ENCODE measurements at places on chromosomes 7 and 10.

- no peaks in the 10 kb centered on the region for H3K27me3 ChIP-seq
- no peaks in the 10 kb centered on the region for H3K36me3 ChIP-seq
- H3K27ac ChIP-seq = no peak overlapping the region
- peaks cover 3% of the 10 kb centered on the region for H3K4me1 ChIP-seq
Observed at GRCh38 chr10:18719811-18720210, 60.6 kb downstream of the ARL5B start.

DNA sequence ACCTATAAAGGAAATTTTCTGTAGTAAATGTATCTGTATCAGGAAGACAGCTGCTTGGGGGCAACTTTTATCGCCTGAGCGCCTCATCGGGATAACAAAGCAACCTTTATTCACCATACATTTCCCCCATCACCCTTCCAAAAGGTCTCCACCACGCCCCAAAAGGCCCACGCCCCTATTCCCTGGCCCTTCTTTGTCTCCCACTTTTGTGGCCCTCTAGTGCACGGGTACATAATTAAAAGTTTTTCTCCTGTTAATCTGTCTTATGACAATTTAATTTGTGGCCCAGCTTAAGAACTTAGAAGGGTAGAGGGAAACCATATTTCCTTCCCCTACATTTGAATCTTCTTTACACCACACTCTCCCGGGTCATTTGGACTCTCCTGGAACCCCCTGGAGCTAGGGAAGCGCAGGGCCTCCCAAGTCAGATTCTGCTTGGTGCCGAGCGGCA is 625 bp downstream of the RP9 start:
- DNase-seq = no peak
- peaks cover 8% of the 10 kb centered on the region for H3K4me1 ChIP-seq
- peak overlapping the region; percentile 99 for H3K4me3 ChIP-seq
- H3K27ac ChIP-seq = peak overlapping the region; percentile 47
- no peaks in the 10 kb centered on the region for H3K27me3 ChIP-seq

GRCh38 chr10:65346466-65346865 is 1579.4 kb upstream of the LRRTM3 start:
- no peak overlapping the region for H3K4me3 ChIP-seq
- no peak for DNase-seq
- H3K4me1 ChIP-seq = no peaks in the 10 kb centered on the region
- no peaks in the 10 kb centered on the region for H3K36me3 ChIP-seq

GRCh38 chr7:35246819-35247218 is 7.1 kb downstream of the TBX20 start:
- no peak overlapping the region for H3K4me3 ChIP-seq
- no peak for DNase-seq
- H3K27ac ChIP-seq = no peak overlapping the region
- no peaks in the 10 kb centered on the region for H3K36me3 ChIP-seq
- H3K27me3 ChIP-seq = peaks cover 94% of the 10 kb centered on the region

DNA sequence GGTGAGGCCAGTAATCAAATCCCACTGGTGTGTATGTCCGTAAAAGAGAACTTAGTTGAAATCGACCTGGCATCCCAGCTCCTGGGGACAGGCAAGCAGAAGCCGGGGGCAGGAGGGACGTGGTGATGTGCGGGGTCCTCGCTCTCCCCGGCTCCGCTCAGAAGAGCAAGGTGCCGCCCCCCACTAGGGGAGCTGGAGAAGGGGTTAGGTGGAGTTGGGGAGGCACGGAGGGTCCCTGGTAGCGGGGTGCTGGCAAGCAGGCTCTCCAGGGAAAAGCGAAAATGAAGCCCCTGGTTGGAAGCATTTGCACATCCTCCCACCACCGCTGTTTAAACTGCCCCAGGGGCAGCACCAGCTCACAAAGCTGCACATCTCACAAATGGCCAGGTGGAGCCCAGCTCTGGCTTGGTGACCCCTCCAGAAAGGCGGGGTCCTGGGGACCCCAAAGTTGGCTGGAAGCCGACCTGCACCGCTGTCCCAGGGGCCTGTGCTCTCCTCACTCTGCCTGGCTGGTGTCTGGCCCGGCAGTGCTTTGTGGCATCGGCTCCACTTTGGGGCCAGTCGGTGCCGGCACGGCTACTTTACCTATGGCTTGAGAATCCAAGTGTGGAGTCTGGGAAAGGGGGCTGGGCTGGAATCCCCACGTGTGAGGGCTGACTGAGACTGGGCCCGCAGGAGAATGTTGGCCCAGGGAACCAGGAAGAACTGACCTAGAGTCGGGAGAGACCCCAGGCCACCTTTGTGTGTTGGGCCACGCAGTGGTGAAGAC is 2.9 kb upstream of the CFAP46 start:
- peaks cover 15% of the 10 kb centered on the region for H3K27me3 ChIP-seq
- no peaks in the 10 kb centered on the region for H3K4me1 ChIP-seq
- no peak for DNase-seq
- H3K36me3 ChIP-seq = no peaks in the 10 kb centered on the region
- no peak overlapping the region for H3K27ac ChIP-seq

DNA sequence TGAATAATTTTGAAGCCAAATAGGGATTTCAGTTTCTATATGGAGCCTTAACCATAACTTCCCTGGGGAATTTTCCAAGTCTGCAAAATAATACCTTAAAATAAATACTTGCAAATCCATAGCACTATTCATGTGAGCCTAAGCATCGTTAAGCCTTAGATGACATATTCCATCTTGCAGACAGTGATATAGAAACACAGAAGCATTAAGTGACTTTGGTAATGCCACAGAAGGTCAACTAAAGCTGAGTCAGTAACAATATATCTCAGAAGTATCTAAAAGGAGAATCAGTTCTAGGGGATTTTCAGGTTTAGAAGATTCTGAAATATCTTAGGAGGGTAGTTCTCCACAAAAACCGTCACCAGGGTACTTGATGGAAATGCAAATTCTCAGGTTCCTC is 163.4 kb upstream of the COL1A2 start:
- peaks cover 3% of the 10 kb centered on the region for H3K4me1 ChIP-seq
- H3K27ac ChIP-seq = no peak overlapping the region
- DNase-seq = no peak
- no peak overlapping the region for H3K4me3 ChIP-seq

DNA sequence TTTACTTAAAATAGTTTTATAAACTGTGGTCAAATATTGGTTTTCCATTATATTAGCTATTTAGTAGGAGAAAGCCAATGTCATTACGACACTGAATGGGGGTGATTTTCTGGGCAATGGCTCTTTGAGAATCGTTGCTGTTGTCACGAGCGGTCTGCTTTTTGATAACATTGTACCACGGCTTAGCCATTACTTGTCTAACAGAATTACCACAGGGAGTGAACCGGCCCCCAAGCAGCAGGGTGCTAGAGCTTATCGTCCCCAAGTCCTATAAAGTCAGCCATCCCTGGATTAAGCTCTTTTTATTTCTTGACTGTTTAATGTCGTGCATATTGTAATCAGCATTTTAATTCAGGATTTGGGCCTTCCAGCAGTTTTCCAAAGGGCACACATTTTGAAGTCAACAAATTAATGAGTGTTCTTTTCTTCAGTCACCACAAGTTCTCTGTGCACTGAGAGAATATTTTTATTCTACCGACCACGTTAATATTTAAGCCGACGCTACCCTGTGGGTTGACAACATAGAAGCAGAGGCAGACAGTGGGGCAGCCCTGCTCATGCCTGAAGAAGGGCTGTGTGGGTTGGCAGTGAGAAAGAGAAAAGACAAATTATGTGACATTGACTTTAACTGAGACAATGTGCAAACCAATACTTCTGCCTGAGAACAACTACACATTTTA is 125.8 kb downstream of the ICA1 start:
- no peak overlapping the region for H3K27ac ChIP-seq
- DNase-seq = no peak
- no peaks in the 10 kb centered on the region for H3K4me1 ChIP-seq
- H3K27me3 ChIP-seq = no peaks in the 10 kb centered on the region
- H3K4me3 ChIP-seq = no peak overlapping the region

DNA sequence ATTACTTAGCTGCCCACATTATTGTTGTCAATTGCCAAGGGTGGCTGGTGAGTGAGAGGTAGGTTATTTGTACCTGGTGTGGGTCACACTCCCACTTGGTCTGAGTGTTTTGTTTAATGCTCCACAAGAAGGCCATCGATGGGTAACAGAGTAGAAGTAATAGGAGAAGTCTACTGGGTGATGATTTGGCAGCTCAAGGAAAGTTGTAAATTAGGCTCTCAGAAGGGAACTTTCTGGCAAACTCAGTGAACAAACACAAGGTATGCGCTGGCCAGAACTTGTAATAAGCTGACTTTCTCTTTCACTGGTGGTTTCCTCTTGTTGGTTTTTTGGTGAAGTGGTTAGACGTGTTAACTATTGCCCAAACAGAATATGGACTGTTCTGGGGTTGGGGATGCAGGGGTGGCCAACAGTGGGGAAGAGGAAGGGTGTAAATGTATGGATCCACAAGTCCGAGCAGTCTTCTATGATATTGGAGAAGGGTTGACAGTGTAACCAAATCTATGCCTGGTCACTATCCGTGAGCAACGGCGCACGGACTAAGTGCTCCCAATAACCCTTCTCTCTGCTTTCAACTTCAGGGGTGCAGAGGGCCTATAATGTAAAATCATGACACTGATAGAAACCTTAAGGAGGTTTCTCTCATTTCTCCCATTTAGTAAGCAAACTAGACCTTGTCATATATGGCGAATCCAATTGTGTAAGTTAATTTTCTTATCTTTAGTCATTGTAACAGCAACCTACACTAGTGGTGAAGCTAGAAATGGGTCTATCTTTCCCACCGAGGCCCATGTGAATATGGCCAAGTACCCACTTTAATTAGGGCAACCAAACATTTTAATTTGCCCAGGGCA is 212.8 kb downstream of the PTEN start:
- no peak overlapping the region for H3K27ac ChIP-seq
- no peaks in the 10 kb centered on the region for H3K36me3 ChIP-seq
- DNase-seq = no peak
- H3K27me3 ChIP-seq = no peaks in the 10 kb centered on the region
- H3K4me3 ChIP-seq = no peak overlapping the region

GRCh38 chr10:37015498-37015897 is 109.9 kb upstream of the ANKRD30A start:
- no peak overlapping the region for H3K4me3 ChIP-seq
- DNase-seq = no peak
- H3K4me1 ChIP-seq = no peaks in the 10 kb centered on the region
- no peaks in the 10 kb centered on the region for H3K27me3 ChIP-seq
- H3K27ac ChIP-seq = no peak overlapping the region
- H3K36me3 ChIP-seq = no peaks in the 10 kb centered on the region

- no peaks in the 10 kb centered on the region for H3K27me3 ChIP-seq
- H3K4me1 ChIP-seq = peaks cover 38% of the 10 kb centered on the region
- H3K4me3 ChIP-seq = no peak overlapping the region
- H3K36me3 ChIP-seq = no peaks in the 10 kb centered on the region
- no peak overlapping the region for H3K27ac ChIP-seq
Observed at GRCh38 chr10:71250842-71251241, 38.5 kb downstream of the UNC5B start.

DNA sequence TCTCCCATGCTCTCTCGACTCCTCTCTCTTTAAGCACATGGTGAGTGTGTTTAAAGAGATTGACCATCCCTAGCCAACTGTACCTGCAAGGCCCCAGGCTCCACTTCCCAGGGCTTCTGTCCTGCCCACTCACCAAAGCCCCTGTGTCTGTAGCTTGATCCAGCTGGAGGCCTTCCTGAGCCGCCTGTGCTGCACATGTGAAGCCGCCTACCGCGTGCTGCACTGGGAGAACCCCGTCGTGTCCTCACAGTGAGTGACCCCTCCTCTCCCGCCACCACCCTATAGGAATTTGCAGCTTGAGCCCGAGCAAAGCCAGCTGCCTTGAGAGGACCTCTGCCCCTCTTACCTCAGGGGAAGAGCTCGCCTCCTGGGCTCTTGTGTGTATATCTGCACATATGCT is 11.2 kb downstream of the ZFYVE27 start:
- no peak overlapping the region for H3K27ac ChIP-seq
- H3K36me3 ChIP-seq = peaks cover 80% of the 10 kb centered on the region
- no peak for DNase-seq
- H3K27me3 ChIP-seq = no peaks in the 10 kb centered on the region

GRCh38 chr10:133151543-133151972 is 8.5 kb upstream of the KNDC1 start:
- H3K27ac ChIP-seq = no peak overlapping the region
- peaks cover 14% of the 10 kb centered on the region for H3K27me3 ChIP-seq
- no peak overlapping the region for H3K4me3 ChIP-seq
- H3K36me3 ChIP-seq = no peaks in the 10 kb centered on the region

DNA sequence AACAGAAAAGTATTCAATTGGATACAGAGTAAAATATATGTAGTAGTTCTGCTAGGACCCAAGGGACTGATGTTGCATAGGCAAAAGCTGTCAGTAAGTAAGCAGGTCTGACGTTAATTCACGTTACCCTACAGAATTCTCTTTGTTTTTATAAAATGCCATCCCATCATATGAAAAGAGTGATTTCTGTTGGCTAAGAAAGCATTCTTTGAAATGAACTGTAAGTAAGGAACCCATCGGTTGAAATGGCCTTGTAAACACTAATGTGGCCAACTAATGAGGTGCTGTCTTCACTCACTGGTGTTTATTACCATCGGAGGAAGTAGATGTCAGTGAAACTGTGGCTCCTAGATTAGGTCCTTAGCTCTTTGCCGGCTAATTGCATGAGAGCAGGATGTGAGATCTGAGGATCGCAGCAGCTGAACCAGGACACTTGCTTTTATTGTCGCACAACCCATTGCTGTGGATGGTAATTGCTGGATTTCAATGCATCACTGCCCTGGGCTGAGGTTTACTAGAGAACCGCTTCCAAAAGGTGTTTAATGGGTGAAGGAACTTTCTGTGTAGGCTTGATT is 49.5 kb downstream of the UBE3C start:
- DNase-seq = no peak
- no peaks in the 10 kb centered on the region for H3K4me1 ChIP-seq
- H3K36me3 ChIP-seq = peaks cover 96% of the 10 kb centered on the region

GRCh38 chr7:101328159-101328558 is 6.5 kb upstream of the IFT22 start:
- no peak for DNase-seq
- H3K4me3 ChIP-seq = no peak overlapping the region
- no peaks in the 10 kb centered on the region for H3K4me1 ChIP-seq
- H3K36me3 ChIP-seq = no peaks in the 10 kb centered on the region
- H3K27me3 ChIP-seq = no peaks in the 10 kb centered on the region

- H3K27ac ChIP-seq = peak overlapping the region; percentile 86
- peaks cover 21% of the 10 kb centered on the region for H3K4me1 ChIP-seq
- H3K27me3 ChIP-seq = no peaks in the 10 kb centered on the region
- no peak for DNase-seq
- H3K36me3 ChIP-seq = no peaks in the 10 kb centered on the region
Observed at GRCh38 chr7:54811041-54811845, 52.2 kb upstream of the SEC61G start.

- no peaks in the 10 kb centered on the region for H3K27me3 ChIP-seq
- no peak overlapping the region for H3K4me3 ChIP-seq
- no peaks in the 10 kb centered on the region for H3K36me3 ChIP-seq
- no peak for DNase-seq
- no peaks in the 10 kb centered on the region for H3K4me1 ChIP-seq
Observed at GRCh38 chr7:42953994-42954393, 21.8 kb downstream of the MRPL32 start.

GRCh38 chr7:149423449-149424110 is 37.3 kb downstream of the ZNF777 start:
- no peak overlapping the region for H3K4me3 ChIP-seq
- DNase-seq = no peak
- no peaks in the 10 kb centered on the region for H3K36me3 ChIP-seq
- H3K4me1 ChIP-seq = no peaks in the 10 kb centered on the region
- no peak overlapping the region for H3K27ac ChIP-seq
